Right lobe of liver (tissue), 6 donors: ENCODE measurements at places on chromosomes 16 and 17. TPM values are rescaled to one million over a fixed set of nuclear protein-coding genes. Genes with fewer than 3 reads are reported as not detected.

DNA sequence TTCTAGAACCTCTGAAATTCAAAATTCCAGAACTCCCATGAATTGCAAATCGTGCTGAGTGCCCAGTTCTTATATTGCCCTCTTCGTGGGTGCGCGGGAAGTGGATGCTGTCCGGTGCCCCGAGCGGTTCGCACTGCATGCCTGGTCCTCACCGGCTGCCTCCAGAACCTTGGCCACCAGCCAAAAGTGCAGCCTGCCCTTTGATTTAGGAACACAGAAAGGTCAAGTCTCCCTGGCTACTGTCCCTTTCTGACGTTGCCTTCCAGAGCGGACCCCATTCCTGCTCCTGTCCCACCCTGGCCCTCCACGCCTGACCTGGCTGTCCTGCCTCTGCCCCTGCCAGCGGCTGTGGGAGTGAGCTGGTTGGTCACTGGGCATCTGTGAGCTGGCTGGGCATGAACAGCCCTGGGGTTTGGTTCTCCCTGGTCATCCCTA, 9.7 kb downstream of the NEUROD2 start:
- H3K36me3 ChIP-seq: no peaks in the 10 kb centered on the region
- H3K27ac ChIP-seq: no peak overlapping the region
- peaks cover 21% of the 10 kb centered on the region for H3K27me3 ChIP-seq
- peaks cover 9% of the 10 kb centered on the region for H3K4me1 ChIP-seq

TK2 gene
- 41.2 TPM for total RNA-seq

DNA sequence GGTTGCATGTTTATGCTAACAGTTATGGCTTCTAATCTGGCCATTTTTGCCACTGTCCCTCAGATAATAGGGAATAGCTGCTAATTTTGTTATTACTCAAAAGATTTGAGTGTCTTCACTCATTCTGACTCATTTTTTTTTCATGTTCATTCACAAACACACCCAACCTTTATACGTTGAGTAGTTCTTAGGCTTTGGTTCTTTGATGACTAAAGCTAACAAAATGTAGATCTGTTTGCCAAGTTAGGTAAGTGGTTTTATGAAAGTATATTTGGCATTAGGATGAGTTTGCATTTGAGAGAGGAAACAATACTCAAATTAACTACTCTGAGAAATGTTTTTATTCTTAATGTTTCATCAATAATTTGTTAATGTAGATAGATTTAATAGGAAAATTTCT, 3.6 kb downstream of the MAP2K4 start:
- no peaks in the 10 kb centered on the region for H3K27me3 ChIP-seq
- H3K27ac ChIP-seq: no peak overlapping the region
- peaks cover 38% of the 10 kb centered on the region for H3K4me1 ChIP-seq
- no peak for DNase-seq
- H3K4me3 ChIP-seq: no peak overlapping the region

DNA sequence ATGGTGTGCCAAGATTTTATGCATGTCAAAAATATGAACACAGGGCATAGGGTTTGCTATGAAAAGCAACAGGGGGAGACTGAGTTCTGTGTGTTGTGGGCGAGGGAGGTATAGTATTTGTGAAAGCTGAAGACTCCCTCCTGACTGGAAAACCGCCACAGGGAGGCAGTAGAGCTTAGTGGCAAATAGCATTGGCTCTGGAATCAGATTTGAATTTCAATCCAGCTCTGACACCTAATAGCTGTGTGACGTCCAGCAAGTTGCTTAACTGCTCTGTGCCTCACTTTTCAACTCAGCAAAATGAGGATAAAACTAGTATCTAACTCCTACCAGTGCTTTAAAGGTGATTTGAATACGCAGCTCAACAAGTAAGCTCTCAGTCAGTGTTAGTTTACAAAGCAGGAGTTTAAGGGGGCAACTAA, 22.0 kb downstream of the KPNA2 start:
- H3K4me3 ChIP-seq: no peak overlapping the region
- no peaks in the 10 kb centered on the region for H3K4me1 ChIP-seq
- no peak overlapping the region for H3K27ac ChIP-seq
- no peaks in the 10 kb centered on the region for H3K36me3 ChIP-seq
- no peak for DNase-seq
- H3K27me3 ChIP-seq: no peaks in the 10 kb centered on the region

GRCh38 chr16:84054271-84054670, 11.7 kb upstream of the SLC38A8 start:
- peaks cover 18% of the 10 kb centered on the region for H3K36me3 ChIP-seq
- H3K4me1 ChIP-seq: no peaks in the 10 kb centered on the region
- H3K4me3 ChIP-seq: no peak overlapping the region
- H3K27ac ChIP-seq: no peak overlapping the region
- peak; percentile 27 for DNase-seq
- no peaks in the 10 kb centered on the region for H3K27me3 ChIP-seq

- H3K36me3 ChIP-seq: no peaks in the 10 kb centered on the region
- H3K27me3 ChIP-seq: no peaks in the 10 kb centered on the region
- DNase-seq: no peak
- H3K4me1 ChIP-seq: peaks cover 22% of the 10 kb centered on the region
Measured at GRCh38 chr16:87931504-87931903, 4.8 kb downstream of the CA5A start.

AANAT gene
- total RNA-seq: not detected

DNA sequence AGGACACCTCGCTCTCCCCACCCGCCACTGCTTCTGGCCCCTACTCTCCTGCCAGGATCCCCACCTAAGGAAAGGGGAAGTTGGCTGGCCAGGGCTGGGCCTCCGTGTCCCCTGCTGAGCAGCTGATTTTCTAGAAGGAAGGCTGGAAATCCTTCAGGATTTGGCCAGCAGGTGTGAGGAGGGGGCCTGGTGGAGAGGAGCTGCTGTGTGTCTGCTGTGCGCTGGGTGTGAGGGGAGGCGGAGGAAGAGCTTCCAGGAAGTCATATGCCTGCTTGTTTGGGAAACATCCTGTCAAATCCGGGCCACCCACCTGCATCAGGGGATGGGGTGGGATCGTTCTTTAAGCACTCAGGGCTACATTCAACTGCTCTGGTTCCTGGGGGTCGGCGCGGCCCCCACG, 28.6 kb downstream of the TPSG1 start:
- H3K4me1 ChIP-seq: no peaks in the 10 kb centered on the region
- DNase-seq: no peak
- no peaks in the 10 kb centered on the region for H3K36me3 ChIP-seq
- H3K4me3 ChIP-seq: no peak overlapping the region

DNA sequence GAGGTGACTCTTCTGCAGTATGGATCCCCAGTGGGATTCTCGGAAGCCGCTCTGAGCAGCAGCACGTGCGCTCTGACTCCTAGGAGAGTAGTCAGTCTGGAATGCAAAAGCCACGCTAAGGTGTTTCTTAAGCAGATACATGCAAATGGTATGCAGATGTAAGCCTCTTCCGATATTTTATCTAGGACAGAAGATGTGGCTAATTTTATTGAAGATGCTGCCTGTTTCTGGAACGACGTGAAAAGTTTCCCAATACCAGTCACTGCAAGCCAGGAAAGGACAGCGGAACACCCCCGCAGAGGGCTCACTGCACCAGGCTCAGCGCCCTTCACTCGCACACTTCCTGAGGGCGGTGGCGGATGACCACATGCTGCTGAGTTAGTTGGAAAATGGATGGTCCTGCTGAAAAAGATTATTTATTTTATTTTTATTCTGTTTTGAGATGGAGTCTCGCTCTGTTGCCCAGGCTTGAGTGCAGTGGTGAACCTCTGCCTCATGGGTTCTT, 10.1 kb downstream of the FADS6 start:
- no peak overlapping the region for H3K4me3 ChIP-seq
- DNase-seq: no peak
- no peaks in the 10 kb centered on the region for H3K36me3 ChIP-seq
- H3K27ac ChIP-seq: no peak overlapping the region
- H3K4me1 ChIP-seq: no peaks in the 10 kb centered on the region

ARMC5 gene
- 12.1 TPM for total RNA-seq

PRR11 gene
- 0.99 TPM for total RNA-seq

CYGB gene
- total RNA-seq: 3.4 TPM

- H3K27me3 ChIP-seq: no peaks in the 10 kb centered on the region
- peak overlapping the region; percentile 77 for H3K4me3 ChIP-seq
- no peaks in the 10 kb centered on the region for H3K36me3 ChIP-seq
- H3K27ac ChIP-seq: no peak overlapping the region
- H3K4me1 ChIP-seq: peaks cover 8% of the 10 kb centered on the region
Measured at GRCh38 chr17:62965174-62965685, 805 bp upstream of the TANC2 start.

- no peaks in the 10 kb centered on the region for H3K27me3 ChIP-seq
- DNase-seq: no peak
- no peak overlapping the region for H3K27ac ChIP-seq
- no peaks in the 10 kb centered on the region for H3K36me3 ChIP-seq
- H3K4me1 ChIP-seq: no peaks in the 10 kb centered on the region
Measured at GRCh38 chr16:12735805-12736204, 67.9 kb downstream of the CPPED1 start.

GRCh38 chr16:87687126-87687910, 78.5 kb downstream of the KLHDC4 start:
- no peak overlapping the region for H3K4me3 ChIP-seq
- H3K4me1 ChIP-seq: no peaks in the 10 kb centered on the region
- DNase-seq: no peak
- H3K27ac ChIP-seq: no peak overlapping the region

DNA sequence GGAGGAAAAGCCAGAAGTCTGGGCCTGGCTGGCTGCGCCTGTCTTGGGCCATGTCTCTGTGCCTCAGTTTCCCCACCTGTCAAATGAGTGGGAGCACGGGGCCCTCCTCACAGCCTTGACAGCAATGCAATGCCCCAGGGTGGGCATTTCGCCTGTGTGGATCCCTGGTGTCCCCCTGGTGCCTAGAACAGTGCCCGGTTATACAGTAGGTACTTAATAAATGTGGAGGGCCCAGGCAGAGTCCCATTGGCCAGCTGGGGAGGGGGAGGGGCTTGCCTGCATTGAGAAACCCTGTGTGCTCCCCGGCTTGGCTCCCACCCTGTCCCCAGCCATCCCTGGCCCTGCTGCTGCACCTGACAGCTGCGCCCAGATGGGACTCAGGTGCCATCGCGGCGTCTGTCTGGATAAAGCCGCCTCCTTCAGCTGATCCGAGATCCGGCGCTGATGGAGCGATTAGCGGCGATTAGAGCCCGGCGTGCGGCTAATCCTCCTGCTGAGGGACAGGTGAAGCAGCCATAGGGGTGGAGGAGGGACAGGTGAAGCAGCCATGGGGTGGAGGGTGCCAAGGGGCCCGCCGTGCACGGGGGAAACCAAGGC, 12.4 kb downstream of the ZFPM1 start:
- no peak for DNase-seq
- peaks cover 24% of the 10 kb centered on the region for H3K4me1 ChIP-seq
- H3K36me3 ChIP-seq: no peaks in the 10 kb centered on the region
- H3K27me3 ChIP-seq: no peaks in the 10 kb centered on the region
- no peak overlapping the region for H3K27ac ChIP-seq

DNA sequence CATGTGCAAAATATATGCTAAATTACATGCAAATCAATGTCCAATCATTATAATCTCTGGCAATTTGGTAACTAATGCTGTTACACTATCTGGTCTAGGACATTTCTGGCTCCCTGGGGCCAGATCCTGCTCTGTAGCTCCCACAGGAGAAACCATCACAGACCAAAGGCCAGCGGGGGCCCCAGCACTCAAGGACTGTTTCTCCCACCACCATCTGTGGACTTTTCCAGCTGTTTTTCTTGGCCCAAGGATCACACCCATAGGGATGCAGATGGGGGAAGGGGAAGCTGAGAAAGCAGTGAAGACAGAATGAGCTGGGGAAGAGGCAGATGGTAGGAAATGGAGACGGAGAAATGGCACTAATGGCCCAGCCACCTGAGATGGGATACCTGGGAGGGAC, at the start of gene HIGD1B:
Gene HIGD1B, plus strand, starts transcription at position 298 of the 400 bp plus-strand sequence. CDS start 270 bp downstream, outside the sequence.
- peaks cover 3% of the 10 kb centered on the region for H3K36me3 ChIP-seq
- H3K4me1 ChIP-seq: no peaks in the 10 kb centered on the region
- H3K27ac ChIP-seq: no peak within 1 kb of the TSS
- H3K27me3 ChIP-seq: no peaks in the 10 kb centered on the region
- no peak for DNase-seq

TGFB1I1 gene
- 4.8 TPM for total RNA-seq

HS3ST4 gene
- total RNA-seq: not detected

TEX19 gene
- not detected for total RNA-seq

PIK3R6 gene
- total RNA-seq: 0.18 TPM

- H3K27ac ChIP-seq: no peak overlapping the region
- no peaks in the 10 kb centered on the region for H3K36me3 ChIP-seq
- no peak overlapping the region for H3K4me3 ChIP-seq
- no peak for DNase-seq
Measured at GRCh38 chr16:47826070-47826469, 329.7 kb downstream of the ABCC12 start.

DNA sequence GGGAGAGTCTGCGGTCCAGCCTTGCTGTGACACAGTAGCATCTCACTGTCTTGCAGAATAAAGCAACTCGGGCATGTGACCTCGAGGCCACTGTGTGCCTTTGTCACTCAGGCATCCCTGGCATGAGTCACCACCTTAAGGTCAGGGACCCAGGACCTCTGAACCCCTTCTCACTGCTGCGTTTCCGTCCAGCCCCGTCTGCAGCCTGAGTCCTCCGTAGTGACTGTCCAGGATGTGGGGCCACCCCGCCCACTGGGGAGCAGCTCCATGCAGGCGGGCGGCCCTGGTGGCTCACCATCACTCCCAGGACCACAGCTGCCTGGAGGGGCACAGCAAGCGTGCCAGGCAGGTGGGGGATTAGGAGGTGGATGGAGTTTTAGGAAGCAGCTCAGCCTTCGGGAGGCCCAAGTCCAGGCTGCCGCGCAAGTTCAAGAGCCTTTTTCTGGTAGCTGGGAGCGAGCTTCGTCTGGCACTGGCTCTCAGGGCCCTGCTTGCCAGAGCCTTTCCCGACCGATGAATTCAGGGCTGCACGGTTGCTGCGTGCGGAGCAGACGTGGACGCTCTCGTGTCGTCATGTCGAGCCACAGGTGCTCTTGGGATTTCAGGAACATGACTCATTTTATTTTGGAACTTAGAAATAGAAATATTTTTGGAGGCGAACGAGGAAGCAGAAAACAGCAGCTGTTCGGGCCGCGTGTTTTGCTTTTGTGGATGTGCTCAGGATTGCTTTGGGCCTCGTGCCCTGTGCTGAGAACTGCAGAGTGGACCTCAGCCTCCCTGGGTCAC, 16.8 kb downstream of the KCTD5 start:
- no peaks in the 10 kb centered on the region for H3K27me3 ChIP-seq
- no peak overlapping the region for H3K4me3 ChIP-seq
- peaks cover 14% of the 10 kb centered on the region for H3K4me1 ChIP-seq
- H3K36me3 ChIP-seq: peaks cover 31% of the 10 kb centered on the region

DNA sequence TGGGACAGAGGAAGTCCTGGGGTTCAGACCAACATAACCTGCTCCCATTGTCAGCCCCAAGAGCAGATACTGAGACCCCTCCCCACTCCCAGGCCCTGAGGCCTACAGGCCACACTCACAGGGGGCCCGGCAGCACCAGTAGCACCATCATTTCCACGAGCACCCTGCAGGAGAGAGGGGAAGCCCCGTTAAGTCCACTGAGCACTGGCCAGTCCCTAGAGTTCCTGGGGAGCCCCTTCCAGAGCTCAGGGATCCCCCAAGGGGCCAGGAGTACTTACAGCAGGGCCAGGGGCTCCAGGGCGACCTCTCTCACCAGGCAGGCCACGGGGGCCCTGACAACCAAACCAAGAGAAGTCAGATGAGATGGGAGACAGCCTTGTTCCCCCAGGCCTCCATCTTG, 5.4 kb downstream of the COL1A1 start:
- H3K27ac ChIP-seq: no peak overlapping the region
- peaks cover 8% of the 10 kb centered on the region for H3K4me1 ChIP-seq
- no peaks in the 10 kb centered on the region for H3K27me3 ChIP-seq
- no peaks in the 10 kb centered on the region for H3K36me3 ChIP-seq
- no peak overlapping the region for H3K4me3 ChIP-seq
- DNase-seq: peak; percentile 31

USP6 gene
- total RNA-seq: not detected

GRCh38 chr17:30290696-30291542, 825 bp downstream of the BLMH start:
- peak overlapping the region; percentile 36 for H3K27ac ChIP-seq
- peak overlapping the region; percentile 77 for H3K4me3 ChIP-seq
- H3K27me3 ChIP-seq: no peaks in the 10 kb centered on the region
- DNase-seq: peak; percentile 50
- H3K4me1 ChIP-seq: no peaks in the 10 kb centered on the region
